Type B pancreatic cell (in vitro differentiated cells): ENCODE measurements at places on chromosomes 7 and 10.
A peak's percentile ranks its signal among the peaks of the same experiment; 100 is the strongest.

GRCh38 chr10:80498833-80499741 is 38.6 kb upstream of the SH2D4B start:
- peaks cover 33% of the 10 kb centered on the region for H3K36me3 ChIP-seq
- peak overlapping the region; percentile 22 for H3K4me3 ChIP-seq
- H3K4me1 ChIP-seq: peaks cover 63% of the 10 kb centered on the region

GRCh38 chr7:51013861-51014511 is 231.3 kb upstream of the GRB10 start:
- no peaks in the 10 kb centered on the region for H3K4me1 ChIP-seq
- no peak overlapping the region for H3K27ac ChIP-seq
- no peak overlapping the region for H3K4me3 ChIP-seq

GRCh38 chr7:7554649-7555575 is 11.8 kb upstream of the MIOS start:
- no peak overlapping the region for H3K27ac ChIP-seq
- peaks cover 16% of the 10 kb centered on the region for H3K4me1 ChIP-seq
- H3K27me3 ChIP-seq: no peaks in the 10 kb centered on the region
- DNase-seq: no peak
- H3K4me3 ChIP-seq: no peak overlapping the region

DNA sequence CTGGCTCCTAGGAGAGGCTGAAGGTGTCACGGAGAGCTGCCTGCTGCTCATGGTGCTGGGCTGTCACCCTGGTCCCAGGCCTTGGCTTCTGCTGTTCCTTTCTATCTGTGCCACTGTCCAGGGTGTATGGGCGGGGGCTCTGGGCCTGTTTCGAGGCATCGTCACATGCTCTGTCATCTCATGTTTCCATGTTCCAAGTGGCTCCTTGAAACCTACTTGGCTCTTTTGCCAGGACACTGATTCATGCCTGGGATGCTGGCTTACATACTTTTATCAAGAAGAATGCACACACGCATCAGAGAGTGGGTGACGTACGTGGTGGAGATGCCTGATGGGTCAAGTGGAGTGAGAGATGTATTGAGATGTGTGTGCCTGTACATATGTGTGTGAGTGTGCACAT is 50.9 kb downstream of the ADCY1 start:
- no peak for DNase-seq
- H3K4me3 ChIP-seq: no peak overlapping the region
- H3K36me3 ChIP-seq: no peaks in the 10 kb centered on the region
- no peaks in the 10 kb centered on the region for H3K4me1 ChIP-seq
- H3K27ac ChIP-seq: no peak overlapping the region
